Lower lobe of right lung (tissue), 2 donors: ENCODE measurements at places on chromosomes 1 and 21.

DNA sequence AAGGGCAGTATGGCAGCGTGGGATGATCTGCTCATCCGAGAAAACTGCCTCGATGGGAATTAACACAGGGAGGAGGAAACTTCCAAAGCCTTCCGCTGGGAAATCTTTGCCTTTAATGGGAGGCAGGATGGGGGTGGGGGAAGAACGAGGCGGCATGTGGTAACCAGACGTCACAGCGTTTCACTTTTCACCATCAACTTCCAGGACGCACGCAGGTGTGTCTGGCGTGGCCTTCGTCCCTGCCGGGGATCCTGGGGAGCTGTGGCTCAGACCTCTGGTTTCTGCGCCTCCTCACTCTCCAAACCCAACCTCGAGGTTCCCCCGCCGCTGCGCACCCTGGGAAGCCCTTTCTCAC lies 282 bp downstream of the RSPH1 start:
- DNase-seq, result no peak

DNA sequence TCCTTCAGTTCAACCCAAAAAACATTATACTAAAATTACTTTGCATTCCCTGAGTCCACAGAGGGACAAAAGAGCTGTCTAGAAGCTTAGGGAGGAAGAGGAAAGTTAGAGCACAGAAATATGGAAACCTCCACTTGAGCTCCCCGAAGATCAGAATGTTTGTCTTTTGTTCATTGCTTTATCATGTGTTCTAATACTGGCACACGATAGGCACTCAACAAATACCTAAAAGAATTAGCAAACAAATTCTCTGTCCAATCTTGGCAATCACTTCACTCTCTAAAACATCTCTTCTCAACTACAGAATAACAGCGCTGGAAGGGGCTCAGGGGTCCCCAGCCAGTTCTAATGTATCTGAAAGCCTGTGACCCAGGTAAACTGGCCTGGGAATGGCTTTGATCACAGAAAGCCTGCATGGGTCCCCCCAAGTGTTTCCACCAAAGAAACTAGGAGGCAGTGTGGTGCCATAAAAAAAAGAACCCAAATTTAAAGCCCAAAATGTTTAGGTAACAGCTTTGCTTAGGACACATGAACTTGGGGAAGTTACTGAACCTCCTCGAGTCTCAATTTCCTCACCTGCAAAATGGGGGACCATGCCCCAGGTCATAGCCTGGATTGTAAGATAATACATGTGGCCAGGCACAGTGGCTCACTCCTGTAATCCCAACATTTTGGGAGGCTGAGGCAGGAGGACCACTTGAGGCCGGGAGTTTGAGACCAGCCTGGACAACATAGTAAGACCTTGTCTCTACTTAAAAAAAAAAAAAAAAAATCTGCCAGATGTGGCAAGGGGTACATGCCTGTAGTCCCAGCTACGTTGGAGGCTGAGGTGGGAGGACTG lies 45.8 kb downstream of the SSBP3 start:
- DNase-seq, result no peak

- DNase-seq, result no peak
Measured at GRCh38 chr1:156448134-156448967, 52.2 kb downstream of the MEF2D start.

DNA sequence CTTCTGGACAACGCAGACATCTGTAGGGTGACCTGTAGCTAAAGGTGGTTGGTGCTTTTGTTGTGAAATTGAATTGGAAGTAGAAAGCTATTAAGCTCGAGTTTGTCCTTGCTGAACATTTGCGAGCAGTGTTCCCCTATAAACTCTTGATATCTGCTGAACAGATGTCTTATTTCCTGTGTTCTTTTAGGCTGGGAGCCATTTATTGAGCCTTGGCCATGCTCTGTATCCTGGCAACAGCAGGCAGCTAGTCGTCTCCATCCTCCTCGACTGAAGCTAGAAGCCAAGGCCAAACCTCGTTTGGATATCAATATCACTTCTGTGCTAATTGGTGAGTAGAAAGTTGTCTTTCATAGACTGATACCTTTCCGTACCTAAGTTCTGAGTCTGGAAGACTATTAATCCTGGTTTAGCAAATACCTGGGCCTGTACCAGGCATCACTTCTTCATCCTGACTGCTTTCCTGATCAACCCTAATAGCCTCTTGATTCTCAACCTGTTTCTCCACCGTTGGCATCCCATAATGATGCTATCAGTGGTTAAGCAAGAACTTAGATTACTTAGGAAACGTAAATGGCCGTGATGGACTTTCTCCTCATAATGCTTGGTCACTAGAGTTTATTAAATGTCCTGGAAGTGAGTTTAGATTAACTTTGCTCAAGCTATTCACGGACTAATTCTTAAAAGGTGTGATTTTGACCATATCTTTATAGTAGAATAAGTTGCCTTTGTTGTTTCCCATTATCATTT lies 103.4 kb downstream of the VPS13D start:
- no peak for DNase-seq

GRCh38 chr1:82337635-82338034 lies 536.9 kb downstream of the ADGRL2 start:
- DNase-seq, result no peak

DNA sequence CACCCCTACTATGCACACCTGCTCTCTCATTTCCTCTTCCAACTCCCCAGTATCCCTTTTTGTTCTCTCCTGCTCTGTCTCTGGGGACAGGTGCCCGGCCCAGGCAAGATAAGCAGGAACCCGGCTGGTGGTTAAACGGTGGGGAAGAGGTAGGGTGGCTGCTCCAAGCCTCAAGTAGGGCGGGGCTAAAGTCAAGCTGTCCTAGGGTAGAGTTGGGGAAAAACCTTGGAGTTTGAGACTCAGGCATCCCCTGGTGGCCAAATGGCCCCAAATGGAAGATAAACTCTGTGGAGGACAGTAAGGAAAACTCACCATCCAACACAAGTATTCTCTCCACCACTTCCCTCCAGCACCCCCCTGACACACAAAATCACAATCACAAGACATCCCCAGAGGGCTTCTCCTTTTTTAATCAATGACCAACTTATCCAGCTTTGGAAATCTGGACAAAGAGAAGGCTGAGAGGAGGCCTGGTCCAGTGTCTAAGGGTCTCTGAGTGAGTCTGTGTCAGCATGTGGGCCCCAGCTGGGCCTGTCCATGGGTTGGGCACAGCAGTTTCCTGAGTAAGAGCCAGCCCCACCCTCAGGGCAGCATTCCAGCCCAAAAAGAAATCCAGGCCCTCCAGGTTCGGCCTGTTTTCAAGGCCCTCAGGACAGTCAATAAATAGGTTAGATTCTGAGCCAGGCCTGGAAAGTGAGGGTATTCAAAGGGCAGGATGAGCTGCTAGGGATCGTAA lies 9.8 kb downstream of the POMGNT1 start:
- DNase-seq, result no peak

DNA sequence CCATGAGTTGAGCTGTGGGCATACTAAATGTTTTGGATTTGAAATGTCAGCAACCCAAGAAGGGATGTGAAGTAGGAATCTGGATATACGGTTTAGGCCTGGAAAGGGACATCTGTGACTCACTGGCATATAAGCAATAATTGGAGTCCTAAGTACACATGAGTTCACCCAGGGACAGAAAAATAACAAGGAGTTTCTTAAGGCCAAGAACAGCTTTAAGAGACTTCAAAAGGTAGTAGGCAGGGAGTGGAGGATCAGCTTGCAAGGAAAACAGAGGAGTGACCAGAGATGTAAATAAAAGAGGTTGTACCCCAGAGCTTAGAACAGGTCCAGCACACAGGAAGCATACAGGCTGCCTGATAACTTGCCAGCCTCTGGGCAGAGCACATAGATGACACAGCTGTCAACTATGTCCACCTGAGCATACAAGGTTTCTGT lies 28.1 kb downstream of the TMEM50B start:
- no peak for DNase-seq

DNA sequence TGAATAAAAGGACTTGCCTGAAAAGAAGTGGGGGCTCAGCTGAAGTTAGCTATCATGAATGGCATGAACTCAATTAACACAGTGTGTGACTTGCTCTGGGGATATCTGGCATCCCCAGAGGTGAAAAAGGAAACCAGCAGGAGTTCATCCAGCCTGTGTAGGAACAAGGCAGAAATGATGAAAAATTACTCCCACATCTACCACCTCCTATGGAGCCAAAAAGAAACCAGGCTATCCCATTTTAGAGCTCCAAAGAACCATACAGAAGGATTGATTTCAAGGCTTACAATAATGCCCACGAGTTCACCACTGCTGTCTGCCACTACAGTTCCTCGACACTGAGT lies 25.3 kb downstream of the TP53BP2 start:
- DNase-seq, result no peak

- DNase-seq, result peak; percentile 93
Measured at GRCh38 chr1:93878889-93879586, at the start of gene DNTTIP2. DNTTIP2 (minus strand) TSS chr1:93879206; CDS start chr1:93879148, 58 bp downstream.

- DNase-seq, result no peak
Measured at GRCh38 chr1:174957829-174958228, 41.9 kb upstream of the CACYBP start.

GRCh38 chr1:22611530-22611947 lies 24.9 kb upstream of the C1QA start:
- peak; percentile 46 for DNase-seq

GRCh38 chr1:180644526-180645192 lies 12.8 kb downstream of the XPR1 start:
- no peak for DNase-seq
